ENCODE measurements at places on chromosomes 13 and 19. TPM values are rescaled to one million over a fixed set of nuclear protein-coding genes. Genes with fewer than 3 reads are reported as not detected.
A peak's percentile ranks its signal among the peaks of the same experiment; 100 is the strongest.

DNA sequence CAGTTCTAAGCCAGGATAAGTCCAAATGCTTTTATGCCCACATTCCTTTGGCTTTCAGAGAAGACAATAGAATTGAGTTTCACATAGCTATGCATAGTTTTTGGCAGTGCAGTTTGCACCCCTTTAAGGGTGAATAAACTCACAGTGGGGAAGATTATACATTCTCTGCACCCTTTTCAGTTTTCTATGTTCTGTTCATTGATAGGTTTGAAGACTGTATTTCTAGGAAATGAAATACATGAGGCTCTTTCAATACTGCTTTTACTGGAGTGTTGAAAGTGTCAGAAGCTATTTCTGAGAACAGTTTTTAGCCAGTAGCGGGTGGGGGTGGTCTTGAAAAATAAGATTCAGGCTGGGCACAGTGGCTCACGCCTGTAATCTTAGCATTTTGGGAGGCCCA, 46.2 kb downstream of the IPO5 start:
- DNase-seq = no peak

DNA sequence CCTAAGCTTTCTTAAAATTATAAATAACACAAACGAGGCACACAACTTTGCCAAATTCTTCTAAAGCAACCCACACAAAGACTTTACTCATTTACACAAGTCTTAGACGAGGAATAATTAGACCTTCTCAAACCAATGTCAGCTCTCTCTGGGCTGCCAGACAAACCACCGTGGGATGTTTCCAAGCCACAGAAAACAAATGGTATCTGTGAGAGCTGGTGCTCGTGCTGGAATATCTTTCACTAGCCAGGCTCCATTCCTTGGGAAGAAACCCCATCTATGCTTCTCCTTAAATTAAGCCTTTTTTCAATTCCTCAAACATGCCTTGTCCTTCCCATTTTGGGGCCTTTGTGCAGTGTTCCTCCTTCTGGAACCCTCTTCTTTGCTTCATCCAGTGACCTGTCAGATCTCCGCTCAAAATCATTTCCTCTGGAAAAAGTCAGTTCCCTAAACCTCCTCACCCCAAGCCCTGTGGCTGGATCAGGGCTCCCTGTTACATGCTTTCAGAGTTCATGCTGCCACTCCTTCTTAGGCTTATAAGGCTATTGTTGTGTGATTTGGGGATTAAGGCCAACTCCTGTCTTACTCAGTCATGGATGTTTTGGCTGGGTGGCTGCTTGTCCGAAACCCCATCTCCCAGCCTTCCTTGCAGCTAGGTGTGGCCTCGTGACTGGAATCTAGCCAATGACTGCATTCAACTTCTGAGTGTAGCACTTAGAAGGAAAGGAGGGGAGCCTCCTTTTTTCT, 64.2 kb upstream of the GTF2F2 start:
- DNase-seq = no peak

- DNase-seq = peak; percentile 79
These were observed 14.3 kb downstream of the IER2 start for GRCh38 chr19:13164343-13165161.

DNA sequence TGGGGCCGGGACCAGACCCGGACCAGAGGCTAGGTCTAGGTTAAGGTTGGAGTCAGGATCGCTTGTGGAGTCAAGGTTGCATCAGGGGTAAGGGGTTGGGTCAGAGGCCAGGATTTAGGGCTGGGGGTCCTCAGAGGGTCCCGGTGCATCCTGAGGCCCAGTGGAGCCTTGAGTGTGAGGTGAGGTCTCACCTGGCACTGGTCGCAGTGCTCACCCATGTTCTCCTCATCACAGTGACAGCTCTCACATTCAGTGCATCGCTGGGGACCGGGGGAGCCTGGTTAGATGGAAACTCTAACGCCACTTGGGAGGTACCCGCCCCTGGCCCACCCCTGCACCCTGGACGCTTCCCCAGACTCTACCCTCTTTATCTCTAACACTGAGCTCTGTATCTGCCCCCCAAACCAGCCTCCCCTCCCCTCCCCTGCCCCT, 3.1 kb downstream of the HRC start:
- no peak for DNase-seq

DNA sequence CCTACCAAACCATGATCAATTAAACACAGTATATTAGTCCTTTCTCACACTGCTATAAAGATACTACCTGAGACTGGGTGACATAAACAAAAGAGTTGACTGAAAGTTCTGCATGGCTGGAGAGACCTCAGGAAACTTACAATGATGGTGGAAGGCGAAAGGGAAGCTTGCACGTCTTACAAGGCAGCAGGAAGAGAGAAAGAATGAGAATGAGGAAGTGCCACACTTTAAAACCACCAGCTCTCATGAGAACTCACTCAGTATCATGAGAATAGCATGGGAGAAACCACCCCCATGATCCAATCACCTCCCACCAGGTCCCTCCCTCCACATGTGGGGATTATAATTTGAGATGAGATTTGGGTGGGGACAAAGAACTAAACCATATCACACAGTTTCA, 324.9 kb upstream of the ZNF507 start:
- DNase-seq = no peak

DNA sequence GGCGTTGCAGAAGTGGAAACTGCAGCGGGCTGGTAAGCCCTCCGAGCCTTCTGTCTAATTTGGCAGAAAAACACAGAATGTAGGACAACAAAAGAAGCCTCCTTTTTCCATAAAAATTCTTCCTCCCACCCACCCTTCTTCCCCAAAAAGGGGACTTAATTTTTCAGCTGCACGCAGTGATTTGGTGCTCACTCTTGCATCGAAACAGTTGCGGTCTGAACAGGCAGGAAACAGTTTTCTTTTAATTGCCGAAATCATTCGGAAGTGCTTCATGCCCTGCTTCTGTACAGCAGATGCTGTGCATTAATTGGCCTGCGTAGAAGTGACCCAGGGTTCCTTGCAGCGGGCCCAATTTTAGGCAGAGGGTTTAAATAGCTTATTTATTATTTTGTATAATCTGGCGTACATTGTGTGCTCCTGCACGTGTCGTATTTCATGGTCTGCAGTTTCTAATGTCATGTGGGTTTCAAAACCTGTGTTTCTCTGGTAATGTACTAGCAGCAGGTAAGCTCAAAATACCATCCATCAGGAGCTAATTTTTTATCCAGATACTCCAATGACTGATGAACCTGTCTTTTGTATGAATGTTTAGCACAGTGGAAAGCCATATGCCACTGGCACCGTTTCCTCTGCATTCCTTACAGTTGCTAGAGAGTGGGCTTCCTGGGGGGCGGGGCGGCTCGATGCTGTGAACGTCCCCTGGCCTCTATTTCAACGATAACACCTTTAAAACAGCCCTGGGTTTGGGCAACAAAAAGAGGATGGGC, 66.6 kb downstream of the GGACT start:
- DNase-seq = no peak

DNA sequence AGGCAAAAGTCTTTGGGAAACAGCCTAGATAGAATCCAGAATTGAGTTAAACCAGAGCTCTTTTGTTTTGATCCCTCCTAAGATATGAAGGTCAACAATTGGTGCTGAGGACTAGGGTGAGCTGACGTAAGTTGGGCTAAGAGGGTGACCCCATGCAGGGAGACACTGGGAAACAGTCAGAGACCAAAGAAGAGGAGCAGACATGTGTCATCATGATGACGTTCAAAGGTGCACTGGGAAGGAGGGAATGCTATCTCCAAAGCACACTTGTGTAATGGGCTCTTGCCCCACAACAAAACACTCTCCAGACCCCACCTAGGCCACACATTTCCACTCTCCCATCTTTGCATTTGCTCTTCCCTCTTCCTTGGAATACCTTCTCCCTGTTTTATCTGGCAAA, 481.4 kb downstream of the COG6 start:
- DNase-seq = no peak

DNA sequence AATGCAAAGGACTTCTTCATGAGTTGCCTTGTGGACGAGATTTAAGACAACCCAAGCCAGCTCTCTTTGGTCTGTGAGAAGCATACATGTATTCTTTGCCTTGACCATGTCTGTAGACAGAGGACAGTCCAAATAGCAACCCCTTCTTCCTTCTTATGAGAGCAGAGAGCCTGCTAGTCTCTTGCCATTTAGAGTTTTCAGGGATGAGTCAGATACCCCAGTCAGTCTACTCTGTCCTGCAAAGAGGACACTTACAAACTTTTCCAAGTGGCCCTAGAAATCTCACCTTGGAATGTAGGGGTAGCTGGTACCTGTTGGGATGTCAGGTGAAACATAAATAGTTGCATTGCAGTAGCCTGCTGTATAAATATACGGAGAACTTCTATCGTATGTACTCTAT, 36.7 kb downstream of the DNAJC3 start:
- no peak for DNase-seq

The ZNF575 gene
- 1.9 TPM for polyA plus RNA-seq

The ZNF649 gene
- 29.2 TPM for polyA plus RNA-seq

The CAPN12 gene
- 10.0 TPM for polyA plus RNA-seq

Data from left renal cortex interstitium (tissue), 4 donors.